ENCODE measurements at places on chromosomes 12 and 14.
A peak's percentile ranks its signal among the peaks of the same experiment; 100 is the strongest.

GRCh38 chr12:7015555-7016370 lies 2.5 kb downstream of the LPCAT3 start:
- DNase-seq: no peak

GRCh38 chr12:128792881-128793280 lies 30.9 kb downstream of the SLC15A4 start:
- DNase-seq: no peak

GRCh38 chr14:63892265-63892664 lies 39.5 kb downstream of the SYNE2 start:
- DNase-seq: no peak

GRCh38 chr12:79689477-79690141 lies 1.2 kb downstream of the PAWR start:
- peak; percentile 61 for DNase-seq

- no peak for DNase-seq
Observed at GRCh38 chr14:89320381-89321000, 96.5 kb downstream of the FOXN3 start.

GRCh38 chr12:101256266-101256665 lies 23.6 kb upstream of the UTP20 start:
- no peak for DNase-seq

DNA sequence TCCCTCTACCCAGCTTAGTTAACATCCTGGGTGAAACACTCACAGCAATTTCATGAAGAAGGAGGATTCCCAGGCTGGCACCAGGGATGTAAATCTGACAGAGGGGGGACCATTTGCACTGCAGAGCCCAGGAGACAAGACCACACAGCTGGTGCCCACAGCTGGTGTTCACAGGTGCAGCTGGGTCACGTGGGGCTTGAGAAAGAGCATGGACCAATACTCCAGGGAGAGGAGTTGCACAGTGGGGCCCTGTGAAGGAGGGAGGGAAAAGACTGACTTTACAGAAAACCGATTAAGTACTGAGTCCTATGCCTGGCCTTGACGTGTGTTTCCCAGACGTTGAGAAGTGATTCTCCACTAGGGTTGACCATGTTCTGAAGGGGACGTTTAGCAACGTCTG lies 1316.7 kb upstream of the TMEM132C start:
- no peak for DNase-seq

DNA sequence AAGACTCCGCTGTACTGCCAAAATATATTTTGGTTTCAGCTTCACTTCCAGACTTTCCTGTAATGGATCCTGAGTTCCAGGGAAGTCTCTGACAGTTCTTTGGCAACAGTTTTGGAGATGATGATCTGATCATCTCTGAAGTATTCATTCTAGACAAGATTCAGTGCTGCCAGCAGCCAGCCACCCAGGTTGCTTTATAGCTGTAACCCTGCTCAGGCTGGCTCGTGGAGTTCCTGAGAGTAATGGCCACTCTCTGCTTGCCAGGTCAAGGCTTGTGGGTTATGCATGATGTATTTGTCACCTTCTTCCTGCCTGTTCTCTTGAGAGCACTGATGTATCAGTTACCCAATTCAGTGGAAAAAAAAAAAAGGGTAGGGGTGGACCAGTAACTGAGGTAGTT lies 124.3 kb downstream of the PPHLN1 start:
- DNase-seq: no peak

DNA sequence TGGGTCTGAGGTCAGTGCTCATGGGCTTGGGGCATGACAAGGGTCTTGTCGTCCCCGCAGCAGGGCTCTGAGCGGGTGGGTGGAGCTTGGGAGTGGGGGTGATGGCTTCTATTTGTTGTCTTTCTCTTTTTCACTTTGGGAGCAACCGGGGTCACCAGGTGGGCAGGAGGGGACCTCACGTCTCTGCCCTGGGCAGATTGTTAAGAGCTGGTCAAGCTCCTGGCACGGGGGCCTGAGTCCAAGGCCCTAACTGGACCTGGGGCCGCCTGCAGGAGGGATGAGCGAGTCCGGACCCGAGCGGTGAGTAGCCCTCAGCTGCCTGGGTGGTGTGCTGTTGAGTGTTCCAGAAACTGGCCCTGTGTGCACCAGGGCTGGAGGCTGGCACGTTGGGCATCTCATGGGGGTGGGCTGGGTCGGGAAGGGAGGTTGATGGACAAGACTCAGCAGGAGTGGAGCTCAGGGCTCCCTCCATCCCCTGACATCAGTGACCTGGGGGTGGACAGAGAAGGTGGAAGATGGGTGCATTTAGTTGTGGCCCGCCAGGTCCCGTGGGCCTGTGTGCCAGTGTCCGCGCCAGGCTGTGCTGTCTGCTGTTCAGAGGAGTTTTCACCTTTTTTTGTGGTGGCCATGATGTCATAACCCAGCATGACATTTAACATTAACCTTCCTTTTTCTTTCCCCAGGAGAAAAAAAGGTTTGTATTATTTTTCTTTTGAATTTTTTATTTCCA lies 27.5 kb downstream of the RTL1 start:
- no peak for DNase-seq

- peak; percentile 70 for DNase-seq
Observed at GRCh38 chr12:76259106-76259505, 89.1 kb downstream of the BBS10 start.

DNA sequence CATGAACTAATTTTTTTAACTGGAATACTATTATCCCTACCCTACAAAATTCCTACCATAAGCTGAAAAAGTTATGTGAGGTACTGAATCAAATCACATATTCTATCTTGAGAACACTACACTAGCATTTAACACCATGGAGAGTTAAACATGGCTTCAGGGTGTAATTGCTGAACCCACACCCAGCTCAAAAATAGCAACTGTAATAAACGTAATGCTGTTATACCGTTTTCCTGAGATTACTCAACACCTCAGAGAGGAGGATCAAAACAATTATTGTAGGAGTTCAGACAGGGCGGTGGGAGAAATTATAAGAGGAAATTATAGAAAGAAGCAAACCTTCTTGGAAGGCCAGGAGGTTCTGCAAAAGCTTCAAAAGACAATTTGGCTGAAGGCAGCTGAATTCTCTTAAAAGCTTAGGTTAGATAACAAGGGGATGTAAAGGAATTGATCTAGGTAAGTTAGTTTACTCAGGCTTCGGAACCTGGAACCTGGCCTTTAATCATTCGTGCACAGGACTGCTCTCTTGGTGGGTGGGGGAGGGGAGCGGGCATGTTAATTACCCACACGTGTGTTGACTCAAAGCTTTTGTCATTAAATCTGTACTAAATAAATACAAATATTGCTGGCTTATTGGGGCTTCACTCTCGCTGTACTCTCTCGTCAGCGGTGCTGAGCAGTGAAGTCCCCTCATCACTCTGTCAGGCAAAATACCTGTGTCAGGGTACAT lies 12.1 kb upstream of the IPO8 start:
- DNase-seq: no peak

All from HCEC 1CT (cell line).